CD4-positive, alpha-beta memory T cell (primary cell): ENCODE measurements at places on chromosomes 4 and X.

DNA sequence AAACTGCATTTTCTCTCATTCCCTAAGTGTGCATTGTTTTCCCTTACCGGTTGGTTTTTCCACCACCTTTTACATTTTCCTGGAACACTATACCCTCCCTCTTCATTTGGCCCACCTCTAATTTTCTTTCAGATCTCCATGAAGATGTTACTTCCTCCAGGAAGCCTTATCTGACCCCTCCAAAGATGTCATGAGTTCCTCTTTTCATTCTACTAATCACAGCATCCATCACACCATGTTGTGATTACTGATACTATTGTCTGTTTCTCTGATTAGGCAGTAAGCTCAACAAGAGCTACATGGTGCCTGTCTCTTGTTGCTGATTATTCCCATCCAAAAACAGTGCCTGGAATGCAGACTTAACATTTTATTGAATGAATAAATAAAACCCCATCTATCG lies 2.9 kb upstream of the AFP start:
- DNase-seq = no peak

DNA sequence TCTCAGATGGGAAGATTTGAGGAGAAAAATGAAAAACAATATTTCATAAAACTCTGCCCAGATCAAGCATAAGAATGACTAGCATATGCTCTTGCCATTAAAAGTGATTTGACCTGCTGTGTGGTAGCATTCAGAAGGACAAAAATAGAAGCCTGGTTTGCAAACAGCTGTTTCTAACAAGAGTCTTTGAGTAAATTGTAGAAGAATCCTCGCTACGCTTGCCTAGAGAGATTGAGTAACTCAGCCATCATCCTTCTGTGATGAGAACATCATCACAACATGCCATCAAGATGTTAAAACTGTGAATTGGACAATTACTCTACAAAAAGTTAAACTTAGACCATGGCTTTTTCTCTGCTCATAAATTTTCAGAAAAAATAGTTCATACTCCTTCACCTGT lies 168.9 kb upstream of the PUDP start:
- DNase-seq = no peak

- peak; percentile 8 for DNase-seq
These were observed 270.2 kb downstream of the TLL1 start for GRCh38 chr4:166143227-166143626.

- no peak for DNase-seq
These were observed 45.5 kb downstream of the TSPAN7 start for GRCh38 chrX:38606821-38607220.

GRCh38 chr4:107901213-107901934 lies 30.0 kb upstream of the CYP2U1 start:
- no peak for DNase-seq
